ENCODE measurements at places on chromosomes 2 and 18.

DNA sequence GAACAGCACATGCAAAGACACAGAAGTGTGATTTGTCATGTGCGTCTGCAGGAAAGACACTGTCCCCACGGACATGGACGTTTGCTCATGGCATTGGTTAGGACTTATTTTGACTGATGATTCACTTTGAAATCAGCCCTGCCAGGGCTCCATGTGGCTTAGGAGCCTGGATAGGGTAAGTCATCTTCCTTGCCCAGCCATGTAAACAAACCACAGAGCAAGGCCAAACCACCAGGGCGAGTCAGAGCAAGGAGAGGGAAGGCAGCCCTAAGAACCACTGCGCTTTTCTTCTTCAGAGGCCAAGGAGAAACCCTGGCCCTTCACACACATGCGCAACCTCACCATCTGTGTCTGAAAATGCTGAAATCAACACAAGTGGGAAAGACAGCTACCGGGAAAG is 88.8 kb downstream of the GFPT1 start:
- DNase-seq: no peak

DNA sequence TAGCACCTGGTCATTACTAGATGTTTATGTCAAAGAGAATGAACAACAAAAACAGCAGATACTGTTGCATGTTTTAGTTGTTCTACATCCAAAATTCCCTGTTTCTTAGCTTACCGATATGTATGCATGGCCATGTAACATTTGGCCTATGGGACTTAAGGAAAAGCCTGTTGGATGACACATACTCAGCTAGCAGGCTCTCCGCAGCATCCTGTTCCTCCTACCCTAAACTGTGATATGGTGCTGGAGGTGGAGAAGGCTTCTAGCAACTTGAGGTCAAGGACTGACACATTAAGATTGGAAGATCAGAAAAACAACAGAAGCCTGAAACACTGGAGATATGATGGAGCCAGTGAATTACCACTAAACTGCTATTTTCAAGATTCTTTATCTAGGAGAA is 537.8 kb downstream of the LRRTM4 start:
- DNase-seq: no peak

DNA sequence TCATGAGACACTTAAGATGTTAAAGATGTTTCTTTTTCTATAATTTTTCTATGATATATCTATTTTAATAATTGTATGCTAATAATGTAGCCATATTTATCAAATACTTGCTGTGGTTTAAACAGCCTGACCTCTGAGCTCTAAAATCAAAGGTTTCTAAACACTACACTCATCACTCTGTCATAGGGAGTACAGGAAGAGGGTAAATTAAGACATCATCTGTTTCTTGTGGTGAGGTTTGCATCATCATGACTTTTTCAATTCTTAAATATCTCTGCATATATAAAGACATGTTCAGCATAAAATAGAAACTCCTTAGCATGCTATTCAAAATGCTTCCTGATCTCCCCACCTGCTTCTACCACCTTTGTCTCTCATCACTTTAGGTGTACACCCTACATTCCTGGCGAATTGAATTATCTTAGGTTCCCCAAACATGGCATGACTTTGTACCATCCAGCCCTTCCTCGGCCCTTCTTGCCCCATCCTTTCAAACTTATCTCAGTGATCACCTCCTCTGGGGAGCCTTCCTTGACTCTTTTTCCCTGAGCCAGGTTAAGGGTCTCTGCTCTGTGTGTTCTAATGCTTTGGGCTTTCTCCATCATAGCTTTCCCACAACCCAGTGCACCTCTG is 105.3 kb upstream of the TTN start:
- no peak for DNase-seq

GRCh38 chr2:100182494-100183361 is 40.3 kb upstream of the AFF3 start:
- DNase-seq: peak; percentile 63

- DNase-seq: no peak
These were observed 30.0 kb downstream of the MYO7B start for GRCh38 chr2:127565261-127566138.

DNA sequence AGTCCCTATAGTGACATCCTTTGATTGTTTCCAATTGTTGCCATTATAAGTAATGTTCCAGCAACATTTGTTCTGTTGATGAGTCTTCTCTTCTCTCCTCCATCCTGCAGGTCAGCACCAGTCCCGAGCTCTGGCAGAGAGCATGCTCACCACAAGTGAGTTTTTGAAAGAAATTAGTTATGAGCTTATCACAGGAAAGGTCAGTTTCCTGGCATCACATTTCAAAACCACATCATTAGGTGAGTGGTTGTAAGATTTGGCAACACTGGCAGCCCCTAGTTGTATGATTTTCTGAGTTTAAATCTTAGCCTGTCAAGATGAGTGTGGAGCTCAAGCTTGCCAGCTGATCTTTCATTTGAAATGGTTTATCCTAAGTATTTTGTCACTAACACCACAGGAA is 149.6 kb downstream of the ESCO1 start:
- DNase-seq: no peak

DNA sequence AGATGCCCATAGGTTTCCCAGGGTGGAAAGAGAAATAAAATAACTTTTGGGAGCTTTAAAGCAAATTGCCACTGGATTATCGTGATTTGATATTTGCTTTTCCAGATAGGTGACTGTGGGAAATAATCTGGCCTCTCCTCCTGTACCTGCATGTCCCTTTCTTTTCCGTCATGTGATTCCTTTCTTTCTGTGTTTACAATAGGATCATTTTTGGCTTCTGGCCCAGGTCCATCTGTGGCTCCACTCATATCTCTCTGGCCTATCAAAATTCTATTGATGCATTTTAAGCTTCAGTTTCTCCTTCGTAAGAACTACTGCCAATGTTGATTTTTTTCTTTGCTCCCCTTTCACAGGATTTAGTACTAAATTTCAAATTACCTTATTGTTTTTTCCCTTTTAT is 153.6 kb downstream of the CCDC85A start:
- DNase-seq: no peak

- DNase-seq: no peak
These were observed 12.3 kb downstream of the MAP3K20 start for GRCh38 chr2:173087793-173088496.

GRCh38 chr2:127604986-127605385 is 41.0 kb upstream of the GPR17 start:
- no peak for DNase-seq

DNA sequence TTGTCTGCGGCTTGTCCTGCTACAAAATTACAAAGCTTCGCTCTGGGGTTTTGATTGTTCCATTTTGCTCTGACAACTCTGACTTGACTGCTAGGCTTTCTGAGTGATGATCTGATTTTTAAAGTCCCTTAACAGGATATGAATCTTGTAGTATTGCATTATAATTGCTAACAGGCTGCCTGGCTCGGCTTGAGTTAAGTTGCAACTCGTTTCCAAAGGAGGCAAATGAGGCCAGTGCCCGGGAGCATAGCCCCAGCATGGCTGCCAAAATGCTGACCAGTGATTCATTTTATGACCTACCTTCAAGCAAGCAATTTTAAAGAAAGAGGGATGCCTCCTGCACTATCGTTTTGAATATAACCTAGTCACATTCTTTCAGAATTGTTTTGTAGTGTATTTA is 135.4 kb downstream of the COL6A3 start:
- DNase-seq: peak; percentile 36

DNA sequence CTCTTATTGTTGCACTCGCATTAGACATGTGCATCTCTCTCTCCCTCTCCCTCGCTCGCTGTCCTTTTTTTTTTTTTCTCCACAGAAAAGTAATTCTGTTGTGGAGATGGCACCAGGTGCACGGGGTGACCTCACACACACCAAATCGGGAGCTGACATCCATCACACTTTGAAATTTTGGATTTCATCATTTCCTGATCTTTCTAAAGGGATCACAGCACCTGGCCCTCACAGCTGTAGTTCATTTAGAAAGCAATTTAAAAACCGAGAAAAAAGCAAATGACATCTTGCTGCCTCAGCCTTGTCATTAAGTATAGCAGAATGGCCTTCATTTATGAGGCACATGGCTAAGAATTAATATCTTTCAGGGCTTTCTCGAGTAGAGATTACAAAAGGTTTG is 717.2 kb downstream of the RNF144A start:
- DNase-seq: no peak

DNA sequence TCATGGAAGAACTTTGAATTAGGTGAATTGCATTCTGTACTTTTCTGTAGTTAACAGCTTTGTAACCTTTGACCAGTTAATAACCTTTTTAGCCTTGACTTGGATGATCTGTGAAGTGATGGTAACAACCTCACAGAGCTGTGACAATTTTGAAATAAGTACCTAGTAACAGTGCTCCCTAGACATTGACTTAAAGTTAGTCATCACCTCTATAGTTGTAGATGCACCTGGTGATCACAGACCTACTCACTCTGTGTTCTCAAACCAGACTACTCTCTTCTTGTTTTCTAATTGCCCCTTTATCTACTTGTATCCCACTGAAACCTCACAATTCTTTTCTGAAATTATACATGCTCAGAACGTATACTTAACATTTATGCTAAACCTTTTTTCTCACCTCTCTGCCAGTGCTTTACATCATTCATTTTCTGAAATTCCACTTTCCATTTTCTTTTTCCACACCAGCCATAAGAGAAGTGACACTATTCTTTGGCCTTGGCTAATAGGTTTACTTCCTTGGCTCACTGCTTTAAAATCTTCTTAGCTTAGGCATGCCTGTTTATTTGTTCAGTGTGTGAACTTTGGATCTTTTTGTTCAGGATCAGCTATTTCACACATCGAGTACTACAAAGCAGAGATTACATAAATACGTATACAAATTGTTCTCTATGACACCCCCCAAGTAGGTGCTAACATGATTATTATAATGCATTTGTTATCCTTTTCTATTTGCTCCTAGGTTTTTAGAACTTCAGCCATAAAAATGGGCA is 9.3 kb downstream of the YPEL5 start:
- no peak for DNase-seq

DNA sequence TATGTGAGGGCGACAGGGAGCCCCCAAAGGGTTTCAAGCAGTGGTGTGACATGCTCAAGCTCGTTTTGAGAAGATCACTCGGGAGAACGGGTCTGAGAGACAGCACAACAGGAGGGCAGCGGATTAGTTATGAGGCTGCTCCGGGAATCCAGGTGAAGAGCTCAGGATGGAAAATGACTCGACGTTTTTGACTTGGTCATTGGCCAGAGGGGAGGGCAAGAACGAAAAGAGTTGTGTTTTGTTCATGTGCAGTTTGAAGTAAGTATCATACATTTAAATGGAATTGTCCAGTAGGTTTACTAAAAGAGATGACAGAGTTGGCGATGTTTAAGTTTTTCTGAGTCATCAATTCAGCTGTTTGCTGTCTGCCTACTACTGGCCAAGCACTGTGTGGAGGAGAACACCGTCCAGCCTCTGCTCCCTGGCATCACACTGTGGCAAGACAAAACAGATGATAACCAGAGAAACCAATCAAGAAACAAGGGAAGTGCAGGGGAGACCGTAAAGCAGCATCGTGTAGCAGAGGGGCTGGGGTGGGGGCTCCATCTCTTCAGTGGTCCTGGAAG is 25.3 kb upstream of the ANXA4 start:
- DNase-seq: no peak

- peak; percentile 59 for DNase-seq
These were observed 221.6 kb downstream of the LPIN1 start for GRCh38 chr2:11967946-11968465.

GRCh38 chr2:185984670-185985069 is 246.1 kb downstream of the FSIP2 start:
- DNase-seq: no peak

- no peak for DNase-seq
These were observed 49.2 kb upstream of the CDC42EP3 start for GRCh38 chr2:37720533-37721200.

DNA sequence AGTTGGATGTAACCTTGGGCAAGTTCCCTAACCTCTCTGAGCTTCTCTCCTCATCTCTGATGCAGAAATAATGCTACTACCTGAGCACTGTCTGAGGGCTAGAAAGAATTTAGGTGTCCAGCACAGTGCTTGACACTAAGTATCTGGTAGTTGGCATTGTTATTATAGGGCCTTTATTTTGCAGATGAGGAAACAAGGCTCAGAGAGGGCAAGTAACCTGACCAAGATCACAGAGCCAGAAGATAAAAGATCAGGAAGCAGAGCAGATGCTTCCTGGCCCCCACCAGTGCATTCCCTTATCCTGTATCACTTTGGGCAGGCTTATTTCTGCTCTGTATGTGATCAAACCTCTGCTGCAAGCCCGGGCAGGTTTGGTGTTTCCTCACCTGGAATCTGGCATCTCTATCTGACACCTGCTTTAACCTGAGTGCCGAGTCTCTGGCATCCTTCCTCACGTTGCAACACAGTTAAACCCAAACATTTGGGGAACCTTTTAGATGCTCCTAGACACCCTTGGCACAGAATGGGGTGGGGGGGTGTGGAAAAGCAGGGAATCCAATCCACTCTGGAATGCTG is 69.9 kb downstream of the PLB1 start:
- DNase-seq: no peak

GRCh38 chr2:159091976-159092375 is 123.5 kb downstream of the TANC1 start:
- no peak for DNase-seq

DNA sequence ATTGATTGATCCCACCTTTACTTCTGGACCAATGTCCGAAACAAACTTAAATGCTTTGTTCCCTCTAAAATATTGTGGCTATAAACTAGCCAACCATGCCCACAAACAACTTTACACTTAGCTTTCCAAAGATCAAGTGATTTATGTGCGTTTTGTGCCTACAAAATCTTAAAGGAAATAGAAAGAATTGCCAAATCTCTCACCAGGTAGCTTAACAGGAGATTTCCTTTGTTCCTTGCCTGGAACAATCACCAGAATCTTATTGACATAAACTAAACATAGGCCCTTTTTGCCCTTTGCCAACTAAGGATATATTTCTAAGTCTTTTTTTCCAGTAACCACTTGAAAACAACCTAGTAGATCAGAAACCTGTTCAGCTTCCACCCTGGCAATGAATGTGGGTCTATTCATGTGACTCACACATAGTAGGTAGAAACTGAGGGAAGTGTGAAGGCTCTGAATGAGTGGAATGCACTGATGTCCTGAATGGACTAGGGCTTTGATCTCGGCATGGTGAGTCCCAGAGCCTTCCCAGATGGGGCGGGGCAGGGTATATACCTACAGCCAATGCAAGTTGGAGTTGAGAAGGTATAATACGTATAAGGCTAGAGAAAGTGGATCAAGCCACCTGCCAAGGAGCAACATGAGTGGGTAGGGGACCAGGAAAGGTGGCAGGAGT is 94.6 kb upstream of the PPP1CB start:
- no peak for DNase-seq

DNA sequence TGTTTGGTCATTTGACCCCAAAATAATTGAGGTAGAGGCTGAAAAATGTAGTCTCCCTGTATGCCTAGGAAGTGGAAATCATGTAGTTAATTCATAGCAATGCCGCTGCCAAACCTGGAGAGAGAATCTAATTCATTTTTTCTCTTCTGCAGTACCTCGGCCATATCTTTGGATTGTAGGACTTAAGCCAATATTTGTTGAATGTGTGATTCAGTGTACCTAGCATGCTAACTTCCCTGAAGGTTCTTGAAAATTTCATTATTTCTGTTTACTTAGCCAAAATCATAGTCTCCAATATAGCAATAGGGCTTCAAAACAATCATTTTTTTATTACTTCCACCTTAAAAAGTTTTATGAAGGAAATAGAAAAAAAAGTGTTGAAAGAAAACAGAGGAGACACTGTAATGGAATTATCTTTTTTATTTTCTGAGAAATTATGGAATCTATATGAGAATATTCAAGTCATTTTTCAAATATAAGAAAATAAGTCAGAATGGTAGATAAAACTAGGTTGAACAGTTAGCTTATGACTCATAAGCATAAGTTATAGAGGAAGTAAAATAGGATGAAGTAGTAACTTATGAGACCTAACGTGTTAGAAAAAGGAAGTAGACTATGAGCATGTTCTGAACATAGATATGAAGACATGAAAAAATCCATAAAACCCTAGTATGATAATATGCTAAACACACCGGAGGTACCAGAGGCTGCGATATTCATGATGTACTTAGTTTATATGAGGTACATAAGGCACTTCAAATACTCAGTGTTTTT is 35.2 kb upstream of the CDH19 start:
- no peak for DNase-seq

All from heart right ventricle (tissue), 16 donors.